ENCODE measurements at places on chromosomes 16 and 17.

DNA sequence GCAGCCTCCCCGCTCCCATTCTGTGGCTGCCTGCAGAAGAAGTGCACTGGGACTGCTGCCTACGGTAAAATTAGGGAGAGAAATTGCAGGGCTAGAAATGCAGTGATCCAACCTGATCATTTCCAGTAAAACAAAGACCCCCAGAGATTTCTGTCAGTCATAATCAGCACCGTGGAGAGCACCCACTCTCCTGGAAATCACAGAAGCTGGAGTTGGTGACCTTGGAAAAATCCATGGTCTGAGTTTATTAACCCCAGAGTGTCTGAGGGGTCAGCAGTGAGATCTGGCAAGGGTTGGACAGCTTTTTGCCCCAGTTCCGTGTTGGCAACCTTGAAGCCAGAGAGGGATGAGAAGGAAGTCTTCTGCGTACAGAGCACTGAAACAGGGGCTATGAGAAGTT lies 7.8 kb downstream of the SYCE1L start:
- DNase-seq = no peak

GRCh38 chr16:50286681-50287080 lies 20.3 kb downstream of the ADCY7 start:
- DNase-seq = no peak

GRCh38 chr17:79934653-79934970 lies 95.4 kb upstream of the CBX4 start:
- DNase-seq = no peak

DNA sequence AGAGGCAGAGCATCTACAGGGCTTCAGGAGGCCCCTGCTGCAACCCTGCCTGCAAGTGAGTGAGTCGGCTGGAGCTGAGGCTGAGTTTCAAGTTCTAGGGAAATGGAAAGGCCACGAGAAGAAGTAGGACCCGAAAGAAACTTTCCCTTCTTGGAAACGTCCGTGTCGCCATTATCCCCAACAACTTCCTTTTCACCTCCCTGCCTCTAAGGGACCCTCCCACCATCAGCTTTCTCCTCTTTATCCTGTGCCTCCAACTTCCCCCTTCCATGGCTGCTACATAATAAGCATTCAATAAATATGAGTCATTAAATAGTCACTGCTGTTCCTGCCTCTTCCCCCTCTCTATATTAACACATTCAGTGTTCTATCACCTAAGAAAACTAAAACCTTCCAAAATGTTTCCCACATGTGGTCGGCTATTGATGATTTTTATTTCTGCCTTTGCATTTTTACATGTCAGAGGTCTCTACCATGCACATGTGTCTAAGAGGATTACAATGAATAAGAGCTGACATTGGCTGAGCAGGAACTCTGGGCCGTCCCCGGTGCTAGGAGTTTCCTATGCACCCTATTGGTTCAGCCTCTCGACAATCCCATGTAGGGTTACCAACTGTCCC lies 115.9 kb upstream of the TNRC6C start:
- no peak for DNase-seq

DNA sequence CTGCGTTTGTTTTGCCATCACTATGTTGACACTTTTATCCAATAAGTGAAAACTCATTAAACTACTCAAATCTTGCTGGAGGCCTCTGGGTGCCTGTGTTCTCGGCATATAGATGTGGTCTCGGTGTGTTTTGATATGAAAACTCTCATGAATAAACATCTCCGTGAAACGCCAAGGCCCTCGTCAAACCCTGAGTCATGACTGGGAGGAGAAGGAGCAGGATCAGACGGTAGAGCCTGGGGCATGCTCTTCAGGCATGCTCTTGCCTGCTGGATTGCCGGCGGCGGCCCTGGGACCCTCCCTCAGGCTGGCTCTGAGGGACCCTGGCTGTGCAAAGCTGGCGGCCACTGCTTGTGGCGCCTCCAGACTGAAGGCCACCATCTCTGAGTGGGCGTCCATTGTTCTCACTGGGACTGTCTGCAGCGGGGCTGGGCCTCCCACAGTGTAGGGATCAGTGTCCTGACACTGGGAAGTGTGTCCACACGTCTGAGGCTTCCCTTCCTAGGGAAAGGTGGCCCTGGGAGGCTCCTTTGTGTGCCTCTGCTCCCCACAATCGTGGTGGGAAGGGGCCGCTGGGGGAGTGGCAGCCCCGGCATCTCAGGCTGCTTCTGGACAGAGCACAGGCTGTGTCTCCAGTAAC lies 1.7 kb upstream of the NPB start:
- no peak for DNase-seq

GRCh38 chr17:6346156-6346786 lies 88.7 kb downstream of the AIPL1 start:
- no peak for DNase-seq

DNA sequence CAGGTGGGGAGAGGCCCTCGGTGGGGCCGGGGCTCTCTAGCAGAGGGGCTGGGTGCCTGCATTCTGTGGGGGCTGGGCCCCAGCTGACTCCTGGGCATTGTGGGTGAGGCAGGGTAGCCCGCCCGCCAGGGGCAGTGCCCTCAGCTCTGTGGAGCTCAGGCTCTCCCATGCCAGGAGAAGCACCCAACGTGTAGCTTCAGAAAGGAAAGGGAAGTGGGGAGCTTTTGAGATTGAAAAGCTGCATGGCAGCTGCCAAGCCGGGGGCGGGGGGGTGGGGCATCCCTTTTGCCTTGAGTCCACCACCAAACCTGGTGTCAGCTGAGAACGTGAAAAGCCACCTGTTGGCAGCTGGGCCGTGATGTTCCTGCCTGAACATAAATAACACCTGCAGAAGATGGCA lies 192.1 kb upstream of the CIBAR2 start:
- no peak for DNase-seq

GRCh38 chr17:73189417-73190099 lies 3.3 kb upstream of the COG1 start:
- DNase-seq = no peak

DNA sequence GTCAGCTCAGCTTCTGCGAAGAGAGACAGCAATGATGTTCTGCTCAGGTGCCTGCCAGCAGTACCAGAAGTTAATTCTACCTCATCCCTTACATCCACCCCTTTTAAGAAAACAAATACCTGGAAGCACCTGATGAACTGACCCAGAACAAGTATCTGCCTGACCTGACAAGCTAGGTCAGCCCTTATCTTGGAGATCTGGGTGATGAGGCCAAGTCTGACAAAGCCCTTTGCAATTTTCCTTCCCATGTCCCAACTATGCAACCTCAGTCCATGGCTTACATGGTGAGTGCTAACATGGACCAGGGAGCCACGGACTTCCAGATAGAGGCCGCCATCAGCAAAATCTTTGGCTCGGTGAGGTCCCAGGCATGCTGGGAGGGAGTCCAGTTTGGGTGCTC lies 3.6 kb downstream of the ACADVL start:
- DNase-seq = no peak

GRCh38 chr16:80200079-80200478 lies 340.7 kb upstream of the DYNLRB2 start:
- DNase-seq = no peak

GRCh38 chr17:41800601-41801373 lies 11.0 kb downstream of the P3H4 start:
- no peak for DNase-seq

DNA sequence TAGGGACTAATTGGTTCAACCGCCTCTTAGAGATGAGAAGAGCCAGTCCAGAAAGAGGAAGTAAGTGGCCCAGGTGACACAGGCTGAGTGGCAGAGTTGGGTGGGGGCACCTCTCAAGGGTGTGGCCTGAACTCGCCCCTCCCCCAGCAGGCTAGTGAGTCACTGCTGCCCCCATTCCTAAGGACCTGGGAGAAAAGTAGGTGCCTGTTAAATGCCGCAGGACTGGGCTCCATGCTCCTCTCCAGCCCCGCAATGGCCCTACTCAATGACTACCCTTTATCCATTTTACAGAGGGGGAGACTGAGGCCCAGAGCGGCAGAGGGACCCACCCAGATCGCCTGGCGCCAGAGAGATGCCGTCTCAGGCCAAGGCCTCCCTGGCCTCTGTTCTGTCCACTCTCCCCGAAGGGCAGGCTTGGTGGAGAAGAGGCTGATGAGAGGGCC lies 8.1 kb downstream of the TMEM235 start:
- DNase-seq = no peak

DNA sequence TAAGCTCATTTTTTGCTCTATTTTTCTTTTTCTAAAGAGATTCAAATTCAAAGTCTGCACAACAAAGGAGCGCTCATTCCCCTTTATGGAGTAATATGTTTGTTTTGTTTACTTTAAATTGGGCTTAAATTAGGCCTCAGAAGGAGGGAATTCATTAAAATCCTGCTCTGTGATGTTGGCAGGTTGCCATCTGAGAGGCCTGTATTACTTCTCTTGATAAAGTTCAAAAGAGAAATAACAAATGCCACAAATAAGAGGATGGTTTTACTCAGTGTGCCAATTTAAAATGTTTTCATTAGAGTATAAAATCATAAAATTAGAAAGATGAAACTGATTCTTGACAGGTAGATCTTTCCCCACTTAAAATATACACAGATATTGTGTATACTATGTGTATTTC lies 54.5 kb upstream of the HLF start:
- DNase-seq = no peak

- no peak for DNase-seq
Observed at GRCh38 chr16:85901773-85902365, 2.9 kb downstream of the IRF8 start.

- no peak for DNase-seq
Observed at GRCh38 chr17:77467521-77467920, 326.8 kb downstream of the SEC14L1 start.

GRCh38 chr16:54503011-54503855 lies 216.6 kb upstream of the IRX3 start:
- no peak for DNase-seq

DNA sequence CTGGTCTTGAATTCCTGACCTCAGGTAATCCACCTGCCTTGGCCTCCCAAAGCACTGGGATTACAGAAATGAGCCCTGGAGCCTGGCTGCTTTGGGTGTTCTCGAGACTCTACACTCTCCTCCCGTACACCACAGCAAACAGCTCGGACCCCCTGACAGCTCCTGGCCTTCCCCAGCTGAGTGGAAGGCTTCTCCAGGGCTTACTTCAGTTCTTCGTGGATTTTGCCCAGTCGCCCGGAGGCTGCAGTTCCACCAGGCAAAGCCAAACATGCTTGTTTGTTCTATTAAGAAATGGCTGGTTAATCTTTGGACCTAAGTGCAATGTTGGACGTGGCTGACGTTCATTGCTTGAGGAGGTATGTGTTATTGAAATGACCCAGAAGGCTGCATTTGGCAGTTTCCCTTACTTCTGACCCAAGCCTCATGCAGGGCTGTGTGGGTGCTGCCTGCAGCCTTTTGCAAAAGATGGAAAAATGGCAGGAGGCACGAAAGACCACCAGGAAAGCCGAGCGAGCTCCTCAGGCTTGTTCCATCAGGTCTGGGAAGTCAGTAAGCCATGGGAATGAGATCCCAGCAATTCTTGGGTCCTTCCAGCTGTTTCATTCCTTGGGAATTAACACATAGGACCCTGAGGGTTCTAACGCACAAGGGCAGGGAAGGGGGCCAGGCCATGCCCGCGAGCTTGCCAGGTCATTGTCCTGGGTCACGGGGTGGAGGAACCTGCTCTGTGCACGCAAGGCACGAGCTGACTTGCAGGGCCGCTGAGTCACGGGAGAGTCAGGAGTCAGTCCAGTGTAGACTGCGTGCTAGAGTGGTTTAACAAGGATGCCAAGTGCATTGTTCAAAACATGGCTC lies 23.9 kb upstream of the KLHDC4 start:
- no peak for DNase-seq

DNA sequence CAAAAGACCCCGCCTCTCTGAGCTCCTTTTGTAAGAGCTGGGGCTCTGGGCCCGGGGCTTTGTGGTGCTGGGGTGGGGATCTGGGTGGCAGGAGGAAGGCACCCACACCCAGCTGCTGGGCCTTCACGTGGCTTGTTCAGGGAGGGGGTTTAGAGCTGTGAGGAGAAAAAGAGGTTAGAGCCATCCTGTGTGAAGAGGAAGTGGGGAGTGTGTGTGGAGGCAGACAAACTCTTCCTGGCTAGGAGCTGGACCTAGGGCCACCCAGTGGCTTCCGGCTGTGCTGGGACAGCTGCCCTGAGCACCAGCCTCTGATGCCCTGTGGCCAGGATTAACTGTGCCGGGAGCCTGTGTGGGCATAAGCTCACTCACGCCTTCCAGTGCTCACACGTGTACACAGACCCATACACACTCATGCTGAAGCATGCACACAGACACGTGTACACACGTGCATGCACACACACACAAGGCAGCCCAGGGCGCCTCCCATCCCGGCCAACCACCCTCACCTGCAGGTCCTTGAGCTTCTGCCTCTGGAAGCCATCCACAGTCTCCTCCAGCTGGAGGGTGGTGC lies 7.4 kb downstream of the CIBAR2 start:
- no peak for DNase-seq

DNA sequence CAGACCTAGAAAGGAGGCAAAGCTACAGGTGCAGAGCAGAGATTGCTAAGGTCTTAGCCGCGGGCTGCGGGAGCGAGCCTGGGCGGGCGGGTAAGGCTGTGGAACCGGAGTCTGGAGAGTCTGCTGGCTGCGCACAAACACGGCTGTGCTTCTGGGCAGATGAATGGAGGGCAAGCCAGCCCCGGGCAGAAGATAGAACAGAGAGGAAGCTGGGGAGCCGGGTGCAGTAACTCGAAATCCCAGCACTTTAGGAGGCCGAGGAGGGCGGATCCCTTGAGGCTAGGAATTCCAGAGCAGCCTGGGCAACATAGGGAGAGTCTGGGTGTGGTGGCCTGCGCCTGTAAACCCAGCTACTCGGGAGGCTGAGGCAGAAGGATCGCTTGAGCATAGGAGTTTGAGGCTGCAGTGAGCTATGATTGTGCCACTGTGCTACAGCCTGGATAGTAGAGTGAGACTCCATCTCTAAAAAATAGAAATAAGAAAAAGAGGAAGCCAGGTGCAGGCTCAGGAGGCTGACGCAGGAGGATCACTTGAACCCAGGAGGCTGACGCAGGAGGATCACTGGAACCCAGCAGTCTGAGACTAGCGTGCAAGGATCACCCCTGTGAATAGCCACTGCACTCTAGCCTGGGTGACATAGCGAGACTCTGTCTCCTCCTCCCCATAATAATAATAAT lies 56.3 kb downstream of the PITPNC1 start:
- DNase-seq = no peak

GRCh38 chr17:64183815-64184214 lies 53.9 kb upstream of the ERN1 start:
- no peak for DNase-seq

- no peak for DNase-seq
Observed at GRCh38 chr17:81549031-81549557, 3.1 kb downstream of the FAAP100 start.

DNA sequence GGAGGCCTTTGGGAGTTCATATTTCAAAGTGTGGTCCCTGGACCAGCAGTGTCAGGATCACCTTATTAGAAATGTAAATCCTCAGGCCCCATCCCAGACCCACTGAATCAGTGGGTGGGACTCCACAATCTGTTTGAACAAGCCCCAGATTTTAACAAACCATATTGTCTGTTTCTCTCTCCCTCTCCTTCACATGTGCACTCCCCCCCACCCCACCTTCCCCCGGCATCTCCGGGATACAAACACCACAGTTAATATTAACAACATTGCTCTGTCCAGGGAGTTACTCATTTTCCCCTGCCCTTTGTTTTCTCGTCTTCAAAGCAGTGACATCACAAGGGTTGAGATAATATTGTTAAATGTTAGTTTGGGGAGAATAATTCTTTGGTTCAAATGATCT lies 127.3 kb downstream of the KATNIP start:
- no peak for DNase-seq

DNA sequence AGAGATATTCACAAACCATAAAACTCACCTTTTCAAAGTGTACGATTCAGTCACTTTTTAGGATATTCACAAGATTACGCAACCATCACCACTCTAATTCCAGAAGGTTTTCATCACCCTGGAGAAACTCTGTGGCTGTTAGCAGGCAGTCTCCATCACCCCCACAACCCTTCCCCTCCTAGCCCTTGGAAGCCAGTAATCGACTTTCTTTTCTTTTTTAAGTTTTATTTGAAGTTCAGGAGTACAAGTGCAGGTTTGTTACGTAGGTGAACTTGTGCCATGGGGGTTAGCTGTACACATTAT lies 363.5 kb downstream of the CPPED1 start:
- no peak for DNase-seq

All from NCI-H1417 treated with DMSO at 0.1 percent for 48 hours (cell line).